ENCODE measurements at places on chromosomes 2 and 18. TPM values are rescaled to one million over a fixed set of nuclear protein-coding genes. Genes with fewer than 3 reads are reported as not detected.

CKAP2L gene
- total RNA-seq, result 2.5 TPM

SRBD1 gene
- total RNA-seq, result 4.3 TPM

HOXD9 gene
- total RNA-seq, result not detected

ACVR1 gene
- total RNA-seq, result 6.6 TPM

SERPINB12 gene
- not detected for total RNA-seq

LCT gene
- not detected for total RNA-seq

TSN gene
- 31.6 TPM for total RNA-seq

HJURP gene
- 28.4 TPM for total RNA-seq

LYG1 gene
- 0.08 TPM for total RNA-seq

GAL3ST2 gene
- not detected for total RNA-seq

CYP26B1 gene
- total RNA-seq, result 0.05 TPM

ARL4C gene
- total RNA-seq, result 2.1 TPM

IL1R1 gene
- total RNA-seq, result 0.61 TPM

SAG gene
- not detected for total RNA-seq

DSG3 gene
- 0.03 TPM for total RNA-seq

RIT2 gene
- total RNA-seq, result not detected

PROKR1 gene
- total RNA-seq, result not detected

SERPINB10 gene
- total RNA-seq, result not detected

TTC31 gene
- 12.8 TPM for total RNA-seq

RTKN gene
- 128 TPM for total RNA-seq

TGFA gene
- total RNA-seq, result 43.3 TPM

GPAT2 gene
- not detected for total RNA-seq

LAMA1 gene
- not detected for total RNA-seq

RPL37A gene
- total RNA-seq, result 2,247 TPM

LOXHD1 gene
- not detected for total RNA-seq

CFAP65 gene
- total RNA-seq, result not detected

ITPRIPL1 gene
- total RNA-seq, result not detected

IL36A gene
- total RNA-seq, result not detected

GLI2 gene
- 8.7 TPM for total RNA-seq

NCKAP5 gene
- 0.03 TPM for total RNA-seq

TM4SF20 gene
- 0.36 TPM for total RNA-seq

ZEB2 gene
- not detected for total RNA-seq

C2orf80 gene
- not detected for total RNA-seq

PLEKHH2 gene
- 3.8 TPM for total RNA-seq

CEBPZOS gene
- 20.1 TPM for total RNA-seq

TWSG1 gene
- 15.9 TPM for total RNA-seq

IL36RN gene
- total RNA-seq, result 1.4 TPM

CENPA gene
- total RNA-seq, result 26.9 TPM

TNFRSF11A gene
- 7.4 TPM for total RNA-seq

IGFBP5 gene
- total RNA-seq, result not detected

Data from HT-29 (cell line).